ENCODE measurements at places on chromosomes 5 and 9.

GRCh38 chr5:10674582-10674981 lies 86.5 kb downstream of the DAP start:
- no peak for DNase-seq

- DNase-seq: no peak
Observed at GRCh38 chr5:126852091-126852571, 75.2 kb downstream of the LMNB1 start.

DNA sequence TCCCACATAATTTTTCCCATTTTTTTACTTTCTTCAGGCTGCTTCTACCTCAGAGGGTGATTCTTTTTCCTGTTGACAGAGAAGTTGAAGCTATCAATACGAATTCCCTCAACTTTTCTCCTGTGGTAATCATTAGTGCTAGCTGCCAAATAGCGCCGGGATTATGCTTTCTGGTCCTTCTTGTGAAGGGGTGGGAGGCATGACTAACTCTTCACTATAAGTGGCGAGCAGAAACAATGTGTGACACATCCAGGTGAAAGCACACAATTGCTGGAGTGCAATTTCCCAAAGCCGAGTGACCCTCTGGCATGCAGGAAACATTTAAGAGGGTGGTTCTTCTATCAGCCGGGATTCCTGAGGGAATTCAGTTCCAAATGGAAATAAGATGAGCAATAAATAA lies 56.0 kb downstream of the TRPC7 start:
- no peak for DNase-seq

DNA sequence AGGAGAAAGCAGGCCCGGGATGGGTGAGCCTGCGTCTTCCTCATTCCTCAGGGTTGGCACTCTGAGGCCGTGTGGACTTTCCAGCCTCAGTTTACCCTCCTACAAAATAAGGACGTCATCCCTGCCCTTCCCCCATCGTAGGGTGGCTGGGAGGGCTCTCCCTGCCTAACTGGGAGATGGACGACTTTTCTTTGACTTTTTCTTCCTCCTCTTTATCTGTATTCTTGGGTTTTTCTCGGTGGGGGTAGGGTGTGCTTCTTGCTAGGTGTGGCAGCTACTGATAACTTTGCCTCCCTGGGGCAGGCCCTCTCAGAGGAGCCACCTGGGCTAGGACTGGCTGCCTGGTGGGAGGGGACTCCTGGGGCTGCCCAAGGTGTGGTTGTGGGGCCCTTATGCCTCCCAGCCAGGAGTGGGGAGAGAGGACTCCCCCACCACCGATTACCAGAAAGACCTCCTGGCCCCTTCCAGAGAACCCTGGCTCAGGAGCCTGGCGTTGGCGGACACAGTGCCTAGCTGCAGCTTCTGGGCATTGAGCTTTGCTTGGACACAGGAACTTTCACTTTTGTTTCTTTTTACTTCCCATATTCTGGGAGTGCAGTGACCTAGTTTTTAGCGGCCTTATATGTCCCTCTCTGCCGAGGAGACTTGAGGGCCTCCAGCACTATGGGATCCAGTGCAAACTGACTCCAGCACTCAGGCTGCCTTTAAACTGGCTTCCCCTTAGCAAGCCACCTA lies 6.1 kb downstream of the GLIPR2 start:
- DNase-seq: no peak

DNA sequence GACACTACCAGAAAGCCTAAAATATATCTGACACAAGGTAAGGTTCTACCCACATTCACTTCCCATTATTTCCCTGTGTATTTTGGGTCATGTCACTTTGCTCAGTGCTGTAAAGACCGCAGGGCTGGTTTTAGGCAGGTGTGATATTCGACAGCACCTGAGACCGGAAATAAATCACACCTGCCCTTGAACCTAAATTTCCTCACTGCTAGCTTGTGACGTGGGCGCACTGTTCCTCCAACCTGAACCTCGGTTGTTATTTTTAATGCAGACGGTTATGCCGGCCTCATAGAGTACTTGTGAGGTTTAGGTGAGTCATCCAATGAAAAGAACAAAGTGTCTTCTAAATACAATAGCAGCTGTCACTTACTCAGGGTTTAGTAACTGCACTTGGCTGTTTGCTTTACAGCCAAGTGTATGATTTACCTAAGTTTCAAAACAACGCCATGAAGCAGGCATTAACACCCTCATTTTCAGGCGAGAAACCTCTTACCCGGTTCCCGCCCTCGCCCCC lies 20.7 kb upstream of the ZNF782 start:
- DNase-seq: peak; percentile 94

GRCh38 chr5:149496166-149496565 lies 55.1 kb downstream of the CSNK1A1 start:
- no peak for DNase-seq
